Vagina (tissue), 2 donors: ENCODE measurements at places on chromosomes 11 and 22.
A peak's percentile ranks its signal among the peaks of the same experiment; 100 is the strongest.

DNA sequence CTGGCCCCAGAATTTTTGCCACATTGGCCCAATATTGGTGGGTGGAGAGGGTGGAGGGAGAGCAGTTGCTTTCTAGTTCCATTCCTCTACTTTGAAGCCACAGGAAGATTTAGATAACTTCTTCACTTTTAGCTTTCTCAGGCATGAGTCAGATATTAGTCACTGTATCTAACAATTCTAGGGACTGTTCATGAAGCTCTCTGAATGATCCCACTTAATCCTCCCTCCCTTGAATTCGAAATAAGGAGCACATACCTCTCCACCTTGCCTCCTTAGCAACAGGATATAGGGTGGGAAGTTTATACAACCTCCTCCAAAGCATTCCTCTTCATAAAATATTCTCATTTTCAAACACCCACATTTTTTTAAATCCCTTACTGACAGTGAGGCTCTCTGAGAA is 13.5 kb downstream of the FSHB start:
- H3K27me3 ChIP-seq: no peaks in the 10 kb centered on the region
- no peaks in the 10 kb centered on the region for H3K4me1 ChIP-seq
- no peak overlapping the region for H3K4me3 ChIP-seq
- no peak overlapping the region for H3K27ac ChIP-seq

- H3K4me1 ChIP-seq: peaks cover 69% of the 10 kb centered on the region
- H3K36me3 ChIP-seq: no peaks in the 10 kb centered on the region
- H3K27me3 ChIP-seq: no peaks in the 10 kb centered on the region
- H3K4me3 ChIP-seq: no peak overlapping the region
- H3K27ac ChIP-seq: peak overlapping the region; percentile 81
- no peak for DNase-seq
Measured at GRCh38 chr11:119693253-119693815, 35.7 kb downstream of the NECTIN1 start.

- DNase-seq: no peak
- no peaks in the 10 kb centered on the region for H3K36me3 ChIP-seq
- no peaks in the 10 kb centered on the region for H3K4me1 ChIP-seq
- no peak overlapping the region for H3K4me3 ChIP-seq
- no peaks in the 10 kb centered on the region for H3K27me3 ChIP-seq
- no peak overlapping the region for H3K27ac ChIP-seq
Measured at GRCh38 chr11:28464252-28464867, 356.2 kb downstream of the METTL15 start.

DNA sequence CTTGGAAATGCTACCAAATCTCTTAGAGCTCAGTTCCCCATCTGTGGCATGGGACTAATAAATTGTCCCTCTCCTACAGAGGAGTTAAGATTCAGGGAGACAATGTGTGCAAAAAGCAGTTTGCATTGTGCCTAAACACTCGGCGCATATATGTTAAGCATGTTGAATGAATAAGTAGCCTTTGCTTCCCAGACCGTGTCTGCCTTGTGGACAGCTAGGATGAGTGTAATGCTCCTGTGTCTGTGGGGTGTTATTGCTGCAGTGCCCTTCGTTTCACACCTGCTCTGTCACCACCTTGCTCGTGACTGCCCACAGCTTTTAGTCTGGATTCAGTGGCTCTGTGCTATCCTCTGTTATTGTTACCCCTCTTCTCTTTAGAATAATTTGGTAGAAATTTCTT is 14.1 kb downstream of the ENDOD1 start:
- no peaks in the 10 kb centered on the region for H3K36me3 ChIP-seq
- no peaks in the 10 kb centered on the region for H3K27me3 ChIP-seq
- no peak overlapping the region for H3K4me3 ChIP-seq
- no peak overlapping the region for H3K27ac ChIP-seq

- H3K27ac ChIP-seq: no peak overlapping the region
- H3K36me3 ChIP-seq: no peaks in the 10 kb centered on the region
- no peak overlapping the region for H3K4me3 ChIP-seq
- no peaks in the 10 kb centered on the region for H3K27me3 ChIP-seq
- H3K4me1 ChIP-seq: no peaks in the 10 kb centered on the region
- DNase-seq: no peak
Measured at GRCh38 chr11:134349109-134349801, 17.5 kb downstream of the GLB1L2 start.
